COLO829 (cell line): ENCODE measurements at places on chromosomes 4 and X.

DNA sequence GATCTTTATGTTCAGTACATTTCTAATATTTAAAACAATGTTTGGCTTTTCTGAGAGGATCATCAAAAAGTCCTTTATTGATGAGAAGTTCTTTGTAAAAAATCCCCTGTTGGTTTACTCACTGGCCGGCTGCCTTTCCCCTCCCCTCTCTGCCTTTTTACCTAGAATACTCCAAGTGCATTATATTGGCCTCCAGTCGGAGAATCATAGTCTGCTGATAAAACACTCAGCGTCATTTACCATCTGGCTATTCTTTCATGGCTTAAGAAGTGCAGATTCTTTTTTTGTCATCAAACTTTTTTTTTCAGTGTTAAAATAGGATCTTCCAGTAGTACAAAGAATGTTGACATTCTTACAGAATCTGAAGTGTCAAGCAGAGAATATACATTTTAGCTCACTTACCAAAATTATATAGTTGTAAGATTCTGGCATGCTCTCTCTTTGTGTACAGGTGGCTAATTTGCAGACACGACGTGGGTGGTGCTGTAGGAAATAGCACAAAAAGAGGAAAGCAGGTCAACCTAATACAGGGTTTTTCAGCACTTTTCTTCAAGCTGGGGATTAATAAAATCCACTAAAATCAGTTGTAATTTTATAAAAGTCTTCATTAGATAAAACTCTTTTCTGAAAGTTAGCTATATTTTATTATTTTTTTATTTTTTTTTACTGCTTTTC is 731.8 kb downstream of the KCTD8 start:
- DNase-seq, result no peak

GRCh38 chrX:123084797-123085196 is 99.3 kb upstream of the GRIA3 start:
- no peak for DNase-seq

DNA sequence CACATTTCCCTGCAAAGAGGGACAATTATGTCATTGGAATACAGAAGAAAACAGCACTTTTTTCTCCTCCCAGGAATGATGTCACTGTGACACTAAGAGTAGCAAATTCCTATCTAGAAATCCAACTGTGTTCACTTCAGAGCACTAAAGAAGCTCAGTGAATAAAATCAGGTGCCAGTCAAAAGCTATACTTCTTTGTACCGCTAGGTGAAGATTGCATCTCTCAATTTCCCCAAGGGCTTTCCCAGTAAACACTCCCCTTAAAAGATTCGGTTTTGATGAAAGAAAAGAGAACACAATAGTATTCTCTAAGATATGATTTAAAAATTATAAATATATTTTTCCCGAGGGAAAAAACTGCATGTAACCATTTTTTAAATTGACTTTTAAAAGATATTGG is 104.7 kb upstream of the MID1 start:
- no peak for DNase-seq

DNA sequence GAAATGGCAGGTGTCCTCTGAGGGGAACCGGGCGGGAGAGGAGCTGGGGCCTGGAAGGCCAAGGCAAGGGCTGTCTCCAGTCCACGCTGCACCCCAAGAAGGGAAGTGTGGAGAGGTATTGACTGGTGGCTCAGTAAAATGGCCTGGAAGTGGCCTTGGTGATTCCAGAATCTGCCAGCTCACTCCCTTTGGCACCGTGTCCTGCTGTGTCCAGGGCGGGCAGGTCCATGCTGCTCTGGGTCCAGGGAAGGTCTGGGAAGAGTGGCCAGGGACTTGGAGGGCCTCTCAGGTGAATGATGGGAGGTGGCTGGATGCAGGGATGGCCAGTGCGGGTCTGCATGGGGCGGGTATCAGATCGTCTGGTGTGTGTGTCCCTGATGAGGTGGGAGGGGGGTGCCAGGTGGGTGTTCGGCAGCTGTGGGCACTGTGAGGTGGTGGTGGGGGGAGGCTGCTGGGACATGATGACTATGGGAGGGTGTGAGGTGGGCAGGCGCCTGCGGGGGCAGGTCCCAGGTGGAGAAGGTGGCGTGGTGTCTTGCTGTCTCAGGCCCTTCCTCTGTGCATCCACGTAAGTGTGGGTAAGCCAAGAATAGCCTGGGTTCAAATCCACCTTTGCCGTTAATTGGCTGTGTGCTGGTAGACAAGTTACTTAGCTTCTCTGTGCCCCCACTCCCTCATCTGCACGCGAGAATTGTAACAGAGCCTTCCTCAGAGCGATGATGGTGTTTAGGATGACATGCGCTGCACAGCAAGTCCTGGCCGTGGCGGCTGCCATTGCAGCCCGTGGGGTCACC is 17.7 kb downstream of the RGS12 start:
- DNase-seq, result no peak
